ENCODE measurements at places on chromosomes 12 and 14.

GRCh38 chr12:43306066-43306465 lies 245.9 kb downstream of the ADAMTS20 start:
- no peak for DNase-seq

- DNase-seq: no peak
Measured at GRCh38 chr12:131896811-131897270, 2.4 kb downstream of the ULK1 start.

DNA sequence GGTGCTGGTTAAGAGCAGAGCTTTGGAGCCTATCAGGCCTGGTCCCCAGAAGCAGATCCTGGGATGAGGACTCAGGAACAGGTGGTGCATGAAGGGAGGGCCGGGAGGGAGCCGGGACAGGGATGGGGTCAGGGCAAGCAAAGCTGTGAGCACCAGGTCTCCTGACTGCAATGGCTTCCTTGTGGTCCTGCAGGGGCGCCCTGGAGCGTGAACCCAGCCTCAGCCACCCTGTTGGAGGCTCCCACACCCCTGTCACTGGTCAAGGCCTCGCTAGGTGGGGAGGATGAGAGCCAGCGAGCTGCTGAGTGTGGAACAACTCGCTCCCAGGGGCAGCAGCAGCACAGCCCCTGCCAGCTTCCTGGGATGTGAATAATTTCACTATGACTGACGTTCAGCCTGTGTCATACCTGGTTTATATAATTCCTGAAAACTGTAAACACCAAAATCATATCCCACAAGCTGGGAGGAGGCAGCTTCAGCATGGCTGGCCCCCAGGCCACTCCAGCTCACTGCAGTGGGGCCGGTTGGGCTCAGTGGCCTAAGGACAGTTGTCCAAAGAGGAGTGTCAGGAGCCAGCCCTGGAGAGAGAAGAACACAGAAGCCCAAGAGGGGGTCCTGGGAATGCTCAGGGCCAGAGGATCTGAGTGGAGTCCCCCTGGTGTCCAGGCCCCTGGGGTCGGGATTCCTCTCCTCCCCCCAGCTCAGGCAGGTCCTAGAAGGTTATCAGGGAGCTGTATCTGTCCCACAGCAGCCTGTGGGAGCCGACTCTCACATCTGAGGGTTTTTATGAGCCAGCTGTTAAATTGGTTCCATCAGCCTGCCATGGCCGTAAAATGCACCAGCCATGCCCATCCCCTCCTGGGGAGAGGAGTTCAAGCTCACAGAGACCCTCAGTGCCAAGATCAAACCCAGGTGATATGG lies 272.9 kb downstream of the ADGRD1 start:
- no peak for DNase-seq

GRCh38 chr12:93972411-93973208 lies 175.8 kb upstream of the PLXNC1 start:
- no peak for DNase-seq

DNA sequence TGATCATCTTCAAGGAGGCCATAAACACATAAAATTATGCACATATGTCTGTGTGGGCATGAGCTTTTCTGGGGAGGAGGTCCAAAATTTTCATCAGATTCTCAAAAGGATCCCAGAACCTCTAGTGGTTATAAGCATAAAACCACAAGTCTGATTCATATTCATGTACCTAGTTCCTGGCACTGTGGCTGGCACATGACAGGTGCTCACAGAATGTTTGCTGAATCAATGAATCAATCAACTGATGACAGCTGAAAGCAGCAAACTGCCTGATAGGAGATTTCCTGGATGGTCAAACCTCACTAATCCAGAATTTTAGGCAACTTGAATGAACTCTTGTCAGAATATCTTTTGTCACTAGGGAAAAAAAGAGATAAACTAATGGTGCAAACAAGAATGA lies 13.5 kb upstream of the CMKLR1 start:
- no peak for DNase-seq

GRCh38 chr14:88468406-88468805 lies 82.9 kb downstream of the SPATA7 start:
- DNase-seq: no peak

DNA sequence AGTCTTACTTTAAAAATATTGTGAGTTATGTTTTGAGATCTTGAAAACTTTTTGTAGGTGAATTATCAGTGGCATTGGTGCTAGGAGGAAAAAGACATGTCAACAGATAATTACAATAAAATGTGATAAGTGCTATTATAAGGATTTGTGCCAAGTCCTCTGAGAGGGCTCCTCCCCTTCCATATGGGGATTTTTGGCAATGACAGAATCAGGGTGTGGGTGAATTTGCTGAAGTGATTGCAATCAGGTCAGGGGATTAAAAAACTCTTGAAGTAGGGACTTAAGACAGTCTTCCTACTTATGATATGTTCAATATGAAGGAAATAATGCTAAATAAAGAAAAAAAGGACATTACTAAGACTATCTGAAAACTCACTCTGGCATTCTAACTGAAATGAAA lies 122.5 kb downstream of the SLC15A5 start:
- no peak for DNase-seq

GRCh38 chr12:74539765-74540526 lies 2.3 kb downstream of the ATXN7L3B start:
- no peak for DNase-seq
